NCI-H1417 treated with DMSO at 0.1 percent for 48 hours (cell line): ENCODE measurements at places on chromosomes 11 and 22.

- peak; percentile 25 for DNase-seq
Measured at GRCh38 chr11:77127920-77128691, at the start of gene MYO7A. Gene MYO7A, plus strand, starts transcription at chr11:77128246. Its CDS starts 2,389 bp downstream, at chr11:77130635.

DNA sequence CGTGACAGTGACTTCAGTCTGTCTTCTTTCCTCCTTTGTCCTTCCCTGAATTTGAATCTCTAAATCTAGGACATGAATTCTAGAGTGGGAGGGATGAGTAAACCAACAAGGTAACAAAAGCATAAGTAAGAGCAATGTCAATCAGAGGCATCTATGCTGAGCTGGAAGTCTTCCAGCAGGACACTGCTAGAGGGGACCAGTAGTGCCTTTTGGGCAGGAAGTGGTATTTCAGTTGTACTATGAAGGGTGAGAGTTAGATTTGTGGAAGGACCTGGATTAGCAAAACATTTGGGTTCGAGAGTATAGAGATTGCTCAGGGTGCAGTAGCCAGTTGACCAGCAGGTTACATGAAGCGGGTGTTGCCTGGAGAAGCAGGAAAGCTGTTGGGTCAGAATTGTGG lies 40.3 kb downstream of the MEI1 start:
- DNase-seq = no peak

DNA sequence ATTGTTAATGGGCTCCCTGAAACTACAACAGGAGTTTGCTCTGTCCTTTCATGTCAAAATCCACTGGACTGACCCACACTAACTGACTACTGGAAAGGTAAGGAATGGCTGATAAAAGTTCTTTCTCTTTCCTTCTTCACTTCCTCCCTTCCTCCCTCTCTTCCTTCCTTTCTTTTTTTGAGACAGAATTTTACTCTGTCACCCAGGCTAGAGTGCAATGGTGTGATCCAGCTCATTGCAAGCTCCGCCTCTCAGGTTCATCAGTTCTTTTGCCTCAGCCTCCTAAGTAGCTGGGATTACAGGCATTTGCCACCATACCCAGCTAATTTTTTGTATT lies 85.2 kb downstream of the IGLL1 start:
- no peak for DNase-seq

- DNase-seq = no peak
Measured at GRCh38 chr11:47971501-47971900, 8.9 kb upstream of the PTPRJ start.

DNA sequence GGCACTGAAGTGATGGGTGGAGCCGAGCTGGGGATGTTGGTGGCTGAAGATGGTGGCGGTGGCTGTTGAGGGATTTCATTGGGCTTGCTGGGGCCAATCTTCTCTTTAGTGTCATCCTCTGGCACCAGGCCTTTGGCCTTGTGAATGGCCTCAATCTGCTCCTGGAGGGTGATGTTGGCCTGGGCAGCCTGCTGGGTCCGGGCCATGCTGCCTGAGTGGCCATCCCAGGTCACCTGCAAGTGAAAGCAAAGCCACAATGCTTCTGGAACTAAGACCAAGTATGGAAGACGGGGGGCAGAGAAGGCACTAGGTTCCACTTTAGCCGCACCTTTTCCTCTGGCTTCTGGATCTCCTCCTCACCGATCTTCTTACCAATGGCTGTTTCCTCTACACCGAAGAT lies 12.1 kb upstream of the TBC1D10A start:
- DNase-seq = no peak

DNA sequence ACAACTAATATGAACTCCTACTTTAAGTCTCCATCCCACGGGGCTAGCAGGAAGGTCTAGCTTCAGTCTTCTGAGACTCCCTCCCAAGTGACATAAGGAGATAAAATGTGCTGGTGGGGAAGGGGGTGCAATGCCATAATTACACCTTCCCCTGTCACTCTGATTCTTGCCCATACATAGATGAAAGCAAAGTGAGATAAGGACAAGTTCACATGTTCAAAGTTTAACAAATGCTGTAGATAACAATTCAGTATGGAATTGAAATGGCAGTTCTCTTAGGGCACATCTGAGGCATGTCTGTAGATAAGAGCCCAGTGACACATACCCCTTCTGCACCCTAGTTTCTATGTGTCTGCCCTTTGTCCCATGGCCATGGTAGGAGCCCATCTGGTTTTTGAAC lies 38.2 kb upstream of the PANX1 start:
- no peak for DNase-seq

DNA sequence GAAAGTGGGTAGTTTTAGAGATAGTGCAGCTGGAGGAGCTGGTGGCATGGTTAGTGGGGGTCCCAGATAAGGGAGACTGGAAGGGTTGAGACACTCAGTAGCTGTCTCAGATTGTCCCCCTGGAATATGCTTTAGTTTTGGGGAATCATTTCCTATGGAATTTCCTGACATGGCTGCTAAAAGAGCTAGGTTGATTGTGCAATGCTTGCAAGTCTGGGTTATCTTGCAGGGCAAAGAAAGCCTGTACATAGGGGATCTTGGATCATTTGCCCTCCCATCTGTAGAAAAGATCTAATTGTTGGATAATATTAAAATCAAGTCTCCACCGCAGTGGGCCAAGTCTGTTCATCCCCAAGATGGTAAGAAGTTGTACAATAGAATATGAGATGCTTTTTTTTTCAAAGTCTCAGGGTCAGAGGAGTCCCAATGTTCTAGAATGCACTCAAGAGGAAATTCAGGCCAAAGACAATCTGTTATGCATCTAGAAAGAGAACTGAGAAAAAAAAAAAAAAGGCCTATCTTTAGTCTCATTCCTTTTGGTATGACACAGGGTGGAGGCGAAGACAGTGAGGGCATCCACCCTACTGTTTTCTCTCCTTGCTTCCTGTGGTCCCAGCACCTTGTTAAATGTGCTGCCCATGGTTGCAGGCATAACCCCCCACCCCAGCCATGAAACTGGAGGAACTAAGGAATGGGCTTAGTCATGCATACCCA lies 20.2 kb downstream of the MS4A6E start:
- no peak for DNase-seq

- DNase-seq = no peak
Measured at GRCh38 chr11:117557361-117557760, 229.7 kb downstream of the CEP164 start.

DNA sequence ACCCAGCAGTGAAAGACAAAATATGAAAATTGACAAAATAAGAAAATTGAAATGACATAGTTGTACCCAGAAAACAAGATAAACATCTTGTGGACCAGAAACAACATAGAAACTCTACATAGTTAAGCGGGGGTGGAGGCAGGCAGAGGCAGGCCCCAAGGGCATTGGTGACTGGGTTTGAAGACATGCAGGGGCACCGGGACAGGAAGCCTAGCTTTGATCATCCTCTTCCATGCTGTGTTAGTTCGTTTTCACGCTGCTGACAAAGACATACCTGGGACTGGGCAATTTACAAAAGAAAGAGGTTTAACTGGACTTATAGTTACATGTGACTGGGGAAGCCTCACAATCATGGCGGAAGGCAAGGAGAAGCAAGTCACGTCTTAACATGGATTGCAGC lies 33.5 kb upstream of the CRTAM start:
- DNase-seq = no peak

- DNase-seq = no peak
Measured at GRCh38 chr11:109956124-109956793, 136.9 kb upstream of the ZC3H12C start.

- DNase-seq = no peak
Measured at GRCh38 chr22:49305214-49305965, 522.3 kb downstream of the BRD1 start.

DNA sequence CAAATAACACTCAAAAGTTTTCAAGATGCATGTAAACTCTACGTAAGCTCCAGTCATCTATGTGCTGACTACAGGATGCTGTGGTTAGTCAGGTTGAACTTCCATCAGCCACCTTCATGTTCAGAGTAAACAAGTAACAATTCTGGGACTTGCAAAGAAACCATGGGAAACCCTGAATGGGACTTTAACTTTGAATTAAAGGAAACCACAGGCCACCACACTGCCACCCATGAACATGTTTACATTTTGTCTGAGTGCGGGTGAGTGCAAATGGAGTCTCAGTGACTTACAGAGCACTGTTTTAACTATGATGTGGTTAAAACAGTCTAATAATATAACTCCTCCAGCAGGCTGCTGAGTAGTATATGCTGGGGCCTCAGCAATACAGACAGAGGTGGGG lies 12.9 kb upstream of the SYTL2 start:
- no peak for DNase-seq

GRCh38 chr11:37657645-37658044 lies 1059.6 kb upstream of the RAG2 start:
- DNase-seq = no peak

DNA sequence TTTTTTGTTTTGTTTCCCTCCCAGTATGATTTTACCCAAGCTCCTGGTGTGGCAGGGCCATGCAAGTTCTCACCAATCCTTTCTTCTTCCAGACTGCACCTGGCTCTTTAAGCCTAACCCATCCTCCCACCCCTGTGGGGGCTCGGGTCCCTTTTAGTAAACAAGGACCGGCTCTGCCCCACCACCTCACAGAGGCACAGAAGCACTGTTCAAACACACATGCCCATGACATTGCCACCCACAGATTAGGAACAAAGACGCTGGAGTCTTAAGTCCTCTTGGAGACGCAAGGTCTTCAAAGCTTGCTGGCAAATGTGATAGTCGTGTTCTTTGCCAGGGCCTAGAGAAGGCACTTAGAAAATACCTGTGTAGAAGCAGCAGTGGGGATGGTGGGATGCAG lies 18.9 kb downstream of the UQCR10 start:
- no peak for DNase-seq

DNA sequence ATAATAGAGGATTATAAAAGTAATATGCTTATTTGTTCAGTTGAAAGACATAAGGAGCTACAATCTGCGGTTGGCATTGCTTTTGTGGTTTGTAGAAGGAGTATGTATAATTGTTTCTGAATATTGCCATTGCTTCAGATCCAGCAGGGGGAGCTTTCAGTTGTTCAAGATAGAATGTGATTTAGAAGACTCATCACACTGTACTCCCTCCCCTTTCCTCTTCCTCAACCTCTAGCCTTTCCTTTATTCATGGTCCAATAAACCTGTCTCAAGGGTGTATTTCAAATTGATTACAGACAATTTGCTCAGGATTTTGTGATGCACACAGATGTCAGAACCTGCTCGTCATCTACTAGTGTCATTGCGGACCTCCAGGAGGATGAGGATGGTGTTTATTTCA lies 9.8 kb downstream of the PRMT3 start:
- no peak for DNase-seq

DNA sequence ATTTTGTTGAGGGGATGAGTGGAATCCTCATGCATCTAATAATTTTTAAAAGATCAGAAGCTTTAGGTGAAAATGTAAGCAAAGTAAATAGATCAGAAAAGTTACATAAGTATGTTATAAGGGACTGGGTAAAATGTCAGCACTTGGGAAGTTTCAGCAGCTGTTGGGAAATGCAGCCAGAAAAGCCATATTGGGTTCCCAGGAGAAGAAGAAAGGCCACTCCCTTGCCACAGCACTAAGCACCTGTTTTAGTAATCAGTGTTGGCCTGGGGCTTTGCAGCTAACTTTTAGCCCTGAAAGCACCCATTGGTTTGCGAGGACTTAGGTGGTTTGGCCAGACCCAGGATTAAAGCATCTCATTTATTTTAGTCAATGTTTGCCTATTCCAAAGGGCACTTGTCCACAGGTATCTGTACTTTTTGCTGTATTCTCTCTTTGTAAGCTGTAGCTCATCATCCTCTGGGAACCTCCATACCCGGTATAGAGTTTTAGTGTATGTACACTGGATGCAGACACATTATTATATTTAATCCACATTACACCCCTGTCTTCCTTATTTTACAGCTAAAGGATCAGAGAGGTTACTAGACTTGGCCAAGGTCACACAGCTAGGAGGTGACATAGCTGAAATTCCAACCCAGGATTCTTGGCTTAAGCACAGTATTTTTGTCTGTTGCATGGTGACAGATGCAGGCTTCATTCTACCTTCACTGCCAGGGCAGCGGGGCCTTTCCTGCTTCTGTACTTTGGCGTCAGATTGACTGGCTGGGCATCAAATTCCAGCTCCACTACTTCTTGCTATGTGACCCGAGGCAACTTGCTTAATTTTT lies 127.7 kb upstream of the SESN3 start:
- no peak for DNase-seq

GRCh38 chr22:19903031-19903430 lies 38.5 kb upstream of the COMT start:
- DNase-seq = no peak

GRCh38 chr11:12088047-12088481 lies 22.3 kb upstream of the MICAL2 start:
- DNase-seq = no peak

DNA sequence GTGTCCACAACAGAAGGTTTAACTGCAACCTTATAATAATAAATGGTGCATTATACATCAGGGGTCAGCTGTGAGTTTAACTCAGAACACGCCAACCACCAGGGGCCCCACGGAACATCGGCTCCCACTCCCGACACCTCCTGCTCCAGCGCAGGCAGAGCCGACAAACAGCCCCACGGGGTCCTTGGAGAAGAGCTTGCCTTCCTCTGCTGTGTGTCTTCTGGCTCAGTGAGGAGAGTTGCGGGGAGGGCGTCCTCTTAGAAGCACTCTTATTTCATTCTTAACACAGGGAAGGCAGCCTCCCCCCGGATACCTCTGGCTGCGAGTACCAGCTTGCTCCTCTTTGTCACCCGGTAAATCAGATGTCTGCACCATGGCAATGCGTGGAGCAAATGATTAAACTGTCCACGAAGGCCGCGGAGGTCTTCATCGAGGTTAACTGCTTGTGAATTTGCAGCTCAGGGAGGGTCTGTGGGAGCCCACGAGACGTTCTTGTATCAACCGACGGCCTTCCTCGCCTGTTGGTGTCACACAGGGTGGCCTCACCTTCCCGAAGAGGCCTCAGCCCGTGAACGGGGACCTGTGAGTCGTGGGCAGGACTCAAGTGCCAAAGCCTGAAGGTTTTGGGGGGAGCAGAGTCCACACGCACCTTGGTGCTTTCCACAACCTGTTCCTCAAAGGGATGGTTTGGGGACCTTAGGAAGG lies 464.0 kb downstream of the BRD1 start:
- no peak for DNase-seq
